ENCODE measurements at places on chromosomes 4 and X. TPM values are rescaled to one million over a fixed set of nuclear protein-coding genes. Genes with fewer than 3 reads are reported as not detected.

GRCh38 chr4:158906073-158906472, 137.2 kb downstream of the FNIP2 start:
- DNase-seq: peak; percentile 40

DNA sequence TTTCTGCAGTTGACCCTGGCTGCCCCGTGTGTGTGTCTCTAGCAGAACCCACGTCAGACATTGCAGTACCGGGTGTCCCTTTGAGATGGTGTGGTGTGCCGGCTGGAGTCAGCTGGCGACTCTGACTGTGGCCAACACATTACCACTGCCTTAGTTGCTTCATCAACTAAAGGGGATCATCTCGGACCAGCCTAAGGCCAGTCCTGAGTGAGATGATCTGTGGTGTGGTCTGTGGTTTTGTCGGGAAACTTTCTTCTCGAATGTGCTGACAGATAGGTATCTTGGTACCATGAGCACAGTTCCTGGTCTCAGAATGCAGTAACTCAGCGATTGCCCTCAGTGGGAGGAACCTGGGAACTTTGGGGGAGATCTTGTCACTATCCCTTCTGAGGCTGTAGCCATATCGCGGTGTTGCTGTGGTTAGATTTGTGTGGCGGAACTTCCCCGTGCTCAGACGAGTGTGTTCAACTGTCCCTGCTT, 15.8 kb downstream of the TBC1D14 start:
- no peak for DNase-seq

DNA sequence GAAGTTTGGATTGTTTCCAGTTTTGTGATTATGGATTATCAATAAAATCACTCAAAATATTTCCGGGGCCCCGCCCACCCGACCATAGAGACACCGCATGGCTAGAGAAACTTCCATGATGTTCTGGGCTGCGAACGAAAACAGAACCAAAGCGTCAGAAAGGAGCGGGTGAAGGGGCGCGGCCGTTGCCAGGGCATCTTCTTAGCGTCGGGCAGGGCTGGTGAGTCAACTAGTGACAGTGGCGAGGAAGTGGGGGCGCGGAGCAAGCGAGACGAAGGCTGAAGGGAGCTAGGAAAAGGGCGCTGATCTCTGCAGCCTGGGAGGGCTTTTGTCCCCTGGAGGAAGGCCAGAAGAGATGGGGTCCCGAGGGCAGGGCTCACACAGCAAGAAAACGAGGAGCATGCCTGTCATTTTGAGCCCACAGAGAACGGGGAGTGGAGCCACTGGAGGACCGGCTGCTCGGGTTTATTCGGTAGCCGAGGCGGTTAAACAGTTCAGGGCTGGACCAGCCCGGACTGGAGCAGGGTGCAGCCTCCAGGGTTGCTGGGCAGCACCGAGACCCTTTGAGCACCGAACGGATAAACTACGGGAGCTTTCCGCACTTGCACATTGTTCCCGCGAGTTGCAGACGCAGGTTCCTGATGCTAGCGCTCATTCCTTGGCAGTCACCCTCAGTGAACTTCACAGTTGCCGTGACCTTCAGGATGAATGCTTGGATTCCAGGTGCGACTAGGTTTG, 298.1 kb upstream of the TRPC5 start:
- no peak for DNase-seq

Gene SCD5
- total RNA-seq: 15.1 TPM

DNA sequence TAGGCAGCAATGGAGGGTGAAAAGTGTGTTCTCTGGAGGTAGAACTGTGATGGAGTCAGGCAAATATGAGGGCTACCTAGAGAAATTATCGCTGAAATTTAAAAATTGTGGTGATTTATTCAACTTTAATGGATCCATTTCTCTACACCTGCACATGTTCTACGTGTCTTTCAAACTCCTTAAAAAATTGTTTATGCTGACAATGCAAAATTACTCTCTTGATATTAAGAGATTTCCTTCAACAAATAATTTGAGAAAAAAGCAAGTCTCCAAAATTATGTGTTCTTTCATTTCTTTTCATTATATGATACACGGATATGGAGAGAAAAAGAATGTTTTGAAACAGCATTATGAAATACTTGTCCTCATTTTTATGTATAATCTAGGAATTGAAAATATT, 1151.4 kb upstream of the PABPC4L start:
- no peak for DNase-seq

DNA sequence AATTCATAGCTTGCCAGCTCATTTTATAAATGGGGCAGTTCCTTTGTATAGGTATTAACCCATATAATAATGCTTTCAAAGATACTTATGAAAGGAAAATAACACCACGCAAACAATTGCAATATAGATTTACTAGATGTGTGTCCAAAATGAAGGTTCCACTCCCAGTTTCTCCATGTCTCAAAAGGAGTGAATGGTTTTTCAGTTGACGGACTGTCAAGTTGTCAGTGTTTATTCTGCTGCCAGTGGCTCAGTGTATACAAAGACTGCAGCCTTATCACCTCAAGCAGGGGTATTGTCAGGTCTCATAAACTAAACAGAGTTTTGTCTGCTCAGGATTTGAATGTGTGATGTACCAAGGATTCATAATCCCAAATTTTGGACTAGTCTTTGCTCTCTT, 585.3 kb upstream of the ATOH1 start:
- no peak for DNase-seq

GRCh38 chr4:17066972-17067371, 168.5 kb upstream of the LDB2 start:
- no peak for DNase-seq

Gene TMEM150C
- 6.4 TPM for total RNA-seq

DNA sequence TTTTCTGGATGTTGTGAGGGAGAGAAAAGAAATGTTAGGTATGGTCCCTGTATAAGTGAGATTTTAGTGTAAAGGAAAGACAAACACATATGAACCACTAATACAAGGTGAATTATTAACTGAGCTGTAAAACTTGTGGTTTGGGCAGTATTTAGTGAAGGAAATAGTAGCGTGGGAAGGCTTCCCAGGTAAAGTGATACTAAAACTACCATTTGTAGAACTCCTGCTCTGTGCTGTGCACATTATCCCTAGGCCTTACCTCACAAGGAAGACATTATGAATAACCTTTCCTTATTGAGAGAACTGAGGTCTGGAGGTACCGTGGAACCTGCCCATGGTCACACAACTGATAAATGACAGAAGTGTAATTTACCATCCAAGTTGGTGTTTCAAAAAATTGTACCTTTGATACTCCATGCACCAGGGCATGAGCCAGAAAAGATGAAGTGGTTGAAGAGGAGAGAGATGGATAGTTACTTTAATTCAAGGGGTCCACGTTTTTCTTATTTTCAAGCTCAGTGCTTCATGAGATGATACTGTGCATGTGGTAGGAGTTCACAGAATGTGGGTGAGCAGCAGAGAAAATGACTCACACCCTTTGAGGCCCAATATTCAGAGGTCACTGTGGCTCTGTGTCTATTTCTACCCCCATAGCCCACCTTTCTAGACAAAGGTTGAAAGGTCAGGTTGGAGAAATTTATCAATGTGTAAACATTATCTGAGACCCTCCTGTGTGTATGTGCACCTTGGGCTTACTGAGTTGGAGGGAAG, 2.6 kb upstream of the VSIG4 start:
- no peak for DNase-seq

Gene IGBP1
- total RNA-seq: 80.4 TPM

GRCh38 chr4:42280327-42281095, 116.8 kb upstream of the SHISA3 start:
- no peak for DNase-seq

- DNase-seq: peak; percentile 20
Observed at GRCh38 chrX:18098763-18099162, 121.9 kb downstream of the BEND2 start.

Gene LRAT
- total RNA-seq: 0.10 TPM

DNA sequence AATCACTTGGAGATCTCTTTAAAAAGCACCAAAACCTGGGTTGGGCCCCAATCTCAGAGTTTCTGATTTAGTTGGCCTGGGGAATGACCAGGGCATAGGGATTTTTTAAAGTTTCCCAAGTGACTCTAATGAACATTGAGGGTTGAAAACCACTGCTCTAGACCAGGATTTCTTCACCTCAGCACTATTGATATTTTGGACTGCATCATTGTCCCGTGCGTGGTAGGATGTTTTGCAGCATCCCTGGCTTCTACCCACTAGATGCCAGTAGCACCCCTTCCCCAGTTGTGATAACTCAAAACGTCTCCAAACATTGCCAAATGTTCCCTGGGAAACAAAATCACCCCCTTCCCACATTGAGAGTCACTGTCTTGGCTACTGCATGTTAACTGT, 61.8 kb downstream of the ATXN3L start:
- no peak for DNase-seq

- no peak for DNase-seq
Observed at GRCh38 chr4:185190306-185190856, 13.4 kb downstream of the CFAP97 start.

DNA sequence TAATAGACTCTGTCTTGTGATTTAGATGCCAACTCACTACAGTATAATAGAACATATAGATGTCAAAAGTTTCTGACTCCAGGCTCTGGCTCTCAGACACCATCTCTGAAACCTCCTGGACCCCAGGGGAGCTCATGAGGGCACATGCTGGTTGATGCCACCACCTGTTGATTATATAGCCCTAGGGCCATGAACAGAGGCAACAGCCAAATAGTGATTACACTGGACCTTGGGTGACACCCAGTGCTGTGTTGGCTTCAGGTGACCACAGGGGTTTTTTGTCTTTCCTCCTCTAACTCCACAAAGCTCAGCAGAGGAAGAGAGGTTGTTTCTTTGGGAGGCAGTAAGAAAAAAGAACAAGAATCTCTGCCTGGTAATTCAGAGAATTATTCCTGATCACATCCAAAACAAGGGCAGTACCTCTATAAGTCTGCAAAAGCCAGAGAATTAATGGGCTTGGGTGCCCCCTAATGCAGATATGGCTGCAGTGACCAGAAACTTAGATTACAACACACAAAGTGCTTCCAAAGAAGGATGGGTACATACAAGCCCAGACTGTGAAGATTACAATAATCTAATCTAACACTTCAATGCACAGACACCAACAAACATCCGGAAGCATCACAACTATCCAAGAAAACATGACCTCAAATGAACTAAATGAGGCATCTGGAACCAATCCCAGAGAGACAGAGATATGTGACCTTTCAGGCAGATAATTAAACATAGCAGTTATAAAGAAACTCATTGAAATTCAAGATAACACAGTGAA, 1920.6 kb downstream of the ARAP2 start:
- DNase-seq: no peak

DNA sequence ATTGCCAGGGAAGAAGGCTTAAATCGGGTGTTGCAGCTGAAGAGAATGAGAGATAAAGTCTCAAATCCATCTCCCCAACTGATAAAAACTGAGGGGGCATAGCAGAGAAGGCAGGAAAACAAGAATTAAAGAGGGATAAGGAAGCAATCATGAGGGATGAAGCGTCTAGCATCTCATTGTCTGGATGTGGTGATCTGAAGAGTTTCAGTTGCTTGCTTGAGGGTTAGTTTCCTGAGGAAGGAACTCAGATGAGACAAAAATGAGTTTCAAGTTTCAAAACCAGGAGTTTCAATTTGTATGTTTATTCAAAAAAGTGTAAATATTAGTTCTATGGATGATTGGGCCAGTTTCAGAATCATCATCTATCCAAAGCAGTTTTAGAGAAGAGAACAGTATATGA, 496.9 kb downstream of the RAB28 start:
- DNase-seq: no peak

DNA sequence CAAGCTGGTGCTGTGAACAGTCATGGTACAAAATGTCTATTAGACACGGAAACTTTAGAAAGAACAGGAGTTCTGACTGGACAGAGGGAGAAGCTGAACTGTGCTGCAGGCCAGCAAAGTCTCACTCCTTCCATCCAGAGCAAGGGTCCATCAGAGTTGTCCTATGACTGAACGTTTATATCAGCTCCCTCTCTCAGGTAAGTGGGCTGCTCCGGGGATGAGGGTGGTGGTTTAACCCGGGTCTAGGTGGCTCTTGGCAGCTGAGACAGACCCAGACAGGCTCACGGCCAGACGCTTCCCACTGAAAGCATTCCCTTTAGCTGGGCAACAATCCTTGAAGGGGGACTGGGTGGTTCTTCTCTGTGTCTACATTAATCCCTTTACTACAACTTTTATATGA, 385.0 kb upstream of the SMIM31 start:
- DNase-seq: no peak

Gene USP51
- 7.2 TPM for total RNA-seq

DNA sequence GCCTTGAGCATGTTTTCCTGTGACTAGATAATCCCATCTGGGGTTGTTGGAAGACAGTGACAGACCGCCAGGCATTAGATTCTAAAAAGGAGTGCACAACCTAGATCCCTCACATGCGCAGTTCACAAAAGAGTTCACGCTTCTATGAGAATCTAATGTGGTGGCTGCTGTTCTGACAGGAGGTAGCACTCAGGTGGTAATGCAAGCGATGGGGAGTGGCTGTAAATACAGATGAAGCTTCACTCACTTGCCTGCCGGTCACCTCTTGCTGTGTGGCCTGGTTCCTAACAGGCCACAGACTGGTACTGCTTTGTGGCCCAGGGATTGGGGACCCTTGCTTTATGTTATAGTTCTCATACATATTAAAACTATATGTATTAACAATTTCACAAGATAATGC, 81.9 kb upstream of the TMLHE start:
- no peak for DNase-seq

Gene OPN1MW
- not detected for total RNA-seq

Gene ASMT
- not detected for total RNA-seq

- DNase-seq: peak; percentile 60
Observed at GRCh38 chrX:31435592-31435991, 363.8 kb upstream of the FTHL17 start.

Gene HOPX
- 60.1 TPM for total RNA-seq

Gene TCEAL2
- 1.1 TPM for total RNA-seq

DNA sequence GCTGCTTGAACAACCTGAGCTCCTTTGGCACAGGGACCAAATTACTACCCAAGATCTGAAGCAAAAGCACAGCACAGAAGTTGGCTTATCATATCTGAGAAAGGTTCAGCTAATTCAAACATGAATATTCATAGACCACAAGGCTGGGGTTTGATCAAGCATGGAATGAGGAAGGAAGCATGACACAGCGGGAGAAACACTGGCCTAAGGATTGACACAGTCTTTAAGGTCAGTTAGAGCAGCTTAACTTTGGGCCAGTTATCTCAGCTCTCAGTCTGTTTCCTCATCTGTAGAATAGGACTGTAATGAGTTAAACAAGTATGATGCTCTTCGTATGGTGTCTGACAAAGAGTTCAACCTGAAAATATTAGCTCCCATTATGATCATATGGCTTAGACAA, 88.5 kb upstream of the CBR4 start:
- DNase-seq: no peak

DNA sequence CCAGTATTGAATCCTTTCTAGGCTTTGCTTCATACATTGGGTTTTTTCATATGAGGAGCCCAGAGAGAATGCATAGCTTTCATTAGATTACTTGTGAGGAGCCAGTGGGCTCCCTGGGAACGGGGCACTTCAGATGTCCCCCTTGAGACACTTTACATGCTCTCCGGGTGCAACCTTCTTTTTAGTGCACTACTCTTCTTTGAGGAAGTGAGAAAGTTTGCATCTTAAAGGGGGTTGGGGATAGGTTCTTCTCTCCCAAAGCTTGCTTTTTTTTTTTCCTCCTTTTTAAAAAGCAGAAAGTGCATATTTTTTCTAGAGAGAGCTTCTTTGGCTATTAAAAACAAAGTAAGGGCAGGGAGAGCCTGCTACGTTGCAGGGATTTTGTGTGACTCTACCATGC, 4.3 kb downstream of the HADH start:
- DNase-seq: no peak

All from tongue (tissue), 3 donors.